Left kidney (tissue), 8 donors: ENCODE measurements at places on chromosomes 3 and 15.

DNA sequence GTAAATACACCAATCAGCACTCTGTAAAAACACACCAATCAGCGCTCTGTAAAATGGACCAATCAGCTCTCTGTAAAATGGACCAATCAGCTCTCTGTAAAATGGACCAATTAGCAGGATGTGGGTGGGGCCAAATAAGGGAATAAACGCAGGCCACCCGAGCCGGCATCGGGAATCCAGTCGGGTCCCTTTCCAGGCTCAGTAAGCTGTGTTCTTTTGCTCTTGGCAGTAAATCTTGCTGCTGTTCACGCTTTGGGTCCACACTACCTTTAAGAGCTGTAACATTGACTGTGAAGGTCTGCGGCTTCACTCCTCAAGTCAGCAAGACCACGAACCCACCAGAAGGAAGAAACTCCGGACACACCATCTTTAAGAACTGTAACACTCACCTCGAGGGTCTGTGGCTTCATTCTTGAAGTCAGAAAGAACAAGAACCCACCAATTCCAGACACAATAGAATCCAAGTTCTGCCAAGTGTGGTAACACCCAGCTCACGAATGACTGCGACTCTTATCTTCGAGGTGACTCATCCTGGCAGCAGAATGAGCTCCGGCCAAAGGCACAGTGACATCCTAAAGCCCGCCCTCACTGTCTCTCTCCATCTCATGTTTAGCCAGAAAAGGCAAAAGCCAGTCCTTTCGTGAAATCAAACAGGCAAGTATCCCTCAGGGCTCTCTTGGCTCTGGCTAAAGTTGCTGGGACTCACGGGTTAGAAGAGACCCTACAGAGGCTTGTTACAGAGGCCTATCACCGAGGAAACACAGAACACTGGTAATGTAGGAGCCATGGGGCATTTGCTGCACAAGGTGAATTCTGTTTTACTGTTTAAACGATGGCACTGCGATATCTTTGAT lies 155.2 kb downstream of the FAM43A start:
- DNase-seq = no peak

- DNase-seq = no peak
These were observed at the start of gene ABCF3 for GRCh38 chr3:184186184-184186901. ABCF3 (plus strand) TSS chr3:184186199; CDS start chr3:184186208, 9 bp downstream.

DNA sequence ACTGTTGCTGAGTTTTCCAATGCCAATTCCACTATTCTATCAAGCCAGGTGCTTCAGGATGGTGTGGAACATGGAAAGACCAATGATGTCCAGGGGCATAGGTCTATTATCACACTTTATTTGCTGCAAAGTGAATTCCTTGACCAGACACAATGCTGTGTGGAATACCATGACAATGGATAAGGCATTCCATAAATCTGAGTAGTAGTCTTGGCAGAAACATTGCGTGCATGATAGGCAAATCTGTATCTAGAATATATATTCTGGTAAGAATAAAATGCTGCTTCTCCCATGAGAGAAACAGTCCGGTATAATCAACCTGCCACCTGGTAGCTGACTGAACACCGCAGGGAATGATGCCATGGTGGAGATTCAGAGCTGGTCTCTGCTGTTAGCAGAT lies 70.0 kb upstream of the ALDH1A3 start:
- no peak for DNase-seq

DNA sequence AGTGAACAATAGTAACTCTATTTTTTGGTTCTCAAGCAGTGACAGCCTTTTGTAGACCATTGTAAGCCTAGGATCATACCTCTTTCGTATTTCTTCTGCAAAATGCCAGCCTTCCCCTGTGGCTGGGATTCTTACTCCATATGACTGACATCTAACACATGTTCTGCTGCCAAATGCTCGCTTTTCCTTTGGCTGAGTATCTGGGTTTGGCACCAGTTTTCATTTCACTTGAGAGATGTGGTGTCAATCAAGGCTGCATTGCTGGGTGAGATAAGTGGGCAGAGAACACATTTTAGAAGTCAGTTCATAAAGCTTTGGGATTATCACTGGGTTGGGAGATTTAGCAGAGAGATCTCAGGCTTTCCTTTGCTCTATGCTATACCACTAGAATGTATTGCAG lies 514.7 kb upstream of the SGO1 start:
- DNase-seq = no peak

- no peak for DNase-seq
These were observed 33.3 kb downstream of the AMOTL2 start for GRCh38 chr3:134340982-134341365.

- no peak for DNase-seq
These were observed 264.0 kb upstream of the IL12A start for GRCh38 chr3:159724627-159725026.

- no peak for DNase-seq
These were observed 27.8 kb downstream of the GAP43 start for GRCh38 chr3:115651087-115651486.

DNA sequence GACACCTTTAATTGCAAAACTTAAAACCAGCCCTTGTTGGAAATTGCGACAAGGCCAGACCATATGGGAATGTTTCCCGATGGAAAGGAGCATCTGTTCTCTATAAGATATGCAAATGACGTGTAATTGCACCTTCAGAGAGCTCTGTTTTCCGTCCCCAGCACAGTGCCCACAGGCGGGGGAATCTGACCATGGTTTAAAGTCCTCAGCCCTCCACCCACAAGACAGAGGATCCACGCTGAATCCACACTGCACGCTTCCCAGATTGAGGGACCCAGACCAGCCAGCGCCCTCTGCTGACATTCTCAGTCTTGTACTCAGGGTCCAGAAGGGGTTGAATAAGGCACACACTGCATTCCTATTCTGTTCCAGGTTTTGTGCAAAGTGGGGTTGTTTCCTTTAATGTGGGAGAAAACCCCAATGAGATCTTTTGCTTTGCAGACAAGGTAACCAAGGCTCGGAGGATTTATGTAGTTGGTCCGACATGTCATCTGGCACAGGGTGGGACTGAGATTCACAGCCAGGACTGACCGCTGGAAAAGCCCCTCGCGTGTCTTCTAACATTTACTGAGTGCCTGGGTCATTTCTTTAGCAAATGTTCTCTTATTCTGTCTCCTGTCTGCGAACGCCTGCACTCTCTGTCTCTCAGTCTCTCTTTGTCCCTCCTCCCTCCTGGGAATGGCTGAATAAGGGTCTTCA lies 36.8 kb upstream of the KLHL25 start:
- DNase-seq = peak; percentile 68
